ENCODE measurements at places on chromosomes 5 and 9.

GRCh38 chr9:97853844-97854695 is 1.0 kb downstream of the FOXE1 start:
- peak; percentile 26 for DNase-seq

GRCh38 chr5:26482810-26483375 is 555.5 kb downstream of the CDH9 start:
- no peak for DNase-seq

- DNase-seq: no peak
Measured at GRCh38 chr5:90265545-90265857, 144.1 kb downstream of the CETN3 start.

DNA sequence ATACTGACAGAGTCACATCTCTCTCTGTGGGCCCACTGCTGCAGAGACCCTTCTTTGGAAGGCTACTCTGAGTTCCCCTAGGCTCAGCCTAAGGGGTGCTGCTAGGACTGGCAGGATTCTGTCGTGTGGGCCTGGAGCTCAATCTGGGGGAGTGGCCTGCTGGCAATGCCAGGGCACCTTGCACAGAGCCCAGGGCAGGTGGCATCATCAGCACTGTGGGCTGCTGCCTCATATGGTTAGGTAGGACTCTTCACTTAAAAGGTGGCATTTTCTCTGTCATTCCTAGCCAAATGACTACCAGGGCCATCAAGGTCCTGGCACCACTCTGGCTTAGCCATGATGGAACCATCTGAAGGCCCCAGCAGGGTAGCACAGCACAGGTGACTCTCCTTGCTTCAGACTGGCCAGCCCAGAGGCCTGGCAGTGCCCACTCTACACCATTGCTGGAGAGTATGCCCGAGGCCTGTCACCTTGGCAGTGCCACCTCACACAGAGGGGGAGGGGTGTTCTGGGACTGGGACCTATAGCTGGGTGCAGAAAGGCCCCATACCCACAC is 21.9 kb downstream of the PITX1 start:
- no peak for DNase-seq

DNA sequence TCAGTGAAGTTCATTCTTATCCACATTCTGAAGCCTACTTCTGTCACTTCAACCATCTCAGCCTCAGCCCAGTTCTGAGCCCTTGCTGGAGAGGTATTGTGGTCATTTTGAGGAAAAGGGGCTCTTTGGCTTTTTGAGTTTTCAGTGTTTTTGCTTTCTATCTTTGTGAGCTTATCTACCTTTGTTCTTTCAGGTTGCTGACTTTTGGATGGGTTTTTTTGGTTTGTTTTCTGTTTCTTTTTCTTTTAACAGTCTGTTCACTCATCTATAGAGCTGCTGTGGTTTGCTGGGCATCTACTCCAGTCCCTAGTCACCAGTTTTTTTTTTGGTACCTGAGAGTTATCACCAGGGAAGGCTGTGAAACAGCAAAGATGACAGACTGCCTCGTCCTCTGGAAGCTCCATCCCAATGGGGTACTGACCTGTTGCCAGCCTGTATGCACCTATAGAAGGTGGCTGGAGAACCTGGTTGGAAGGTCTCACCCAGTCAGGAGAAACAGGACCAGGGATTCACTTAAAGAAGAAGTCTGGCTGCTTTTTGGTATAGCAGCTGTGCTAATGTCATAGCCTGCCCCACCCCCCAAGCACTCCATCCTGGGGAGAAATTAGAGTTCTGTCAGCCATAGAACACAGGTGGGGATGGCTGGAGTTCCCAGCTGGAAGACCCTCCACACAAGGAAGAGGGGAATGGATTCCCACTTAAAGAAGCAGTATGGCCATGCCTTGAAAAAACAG is 138.6 kb upstream of the TSLP start:
- DNase-seq: no peak

DNA sequence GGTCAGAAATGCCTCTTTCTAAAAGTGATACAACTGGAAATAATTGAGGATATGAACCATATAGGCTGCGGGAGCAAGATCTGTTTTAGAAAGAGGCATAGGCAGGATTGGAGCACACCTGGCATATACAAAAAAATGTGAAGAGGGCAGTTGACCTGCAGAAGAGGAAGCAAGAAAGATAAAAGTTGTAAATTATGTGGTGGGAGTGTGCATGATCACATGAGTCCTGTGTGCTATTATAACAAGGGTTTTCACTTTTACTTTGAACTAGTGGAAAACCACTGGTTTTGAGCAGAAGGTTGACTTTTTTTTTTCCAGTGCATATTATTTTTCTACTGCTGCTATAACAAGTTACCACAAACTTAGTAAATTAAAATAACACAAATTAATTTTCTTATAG is 489.3 kb downstream of the ANXA1 start:
- no peak for DNase-seq

DNA sequence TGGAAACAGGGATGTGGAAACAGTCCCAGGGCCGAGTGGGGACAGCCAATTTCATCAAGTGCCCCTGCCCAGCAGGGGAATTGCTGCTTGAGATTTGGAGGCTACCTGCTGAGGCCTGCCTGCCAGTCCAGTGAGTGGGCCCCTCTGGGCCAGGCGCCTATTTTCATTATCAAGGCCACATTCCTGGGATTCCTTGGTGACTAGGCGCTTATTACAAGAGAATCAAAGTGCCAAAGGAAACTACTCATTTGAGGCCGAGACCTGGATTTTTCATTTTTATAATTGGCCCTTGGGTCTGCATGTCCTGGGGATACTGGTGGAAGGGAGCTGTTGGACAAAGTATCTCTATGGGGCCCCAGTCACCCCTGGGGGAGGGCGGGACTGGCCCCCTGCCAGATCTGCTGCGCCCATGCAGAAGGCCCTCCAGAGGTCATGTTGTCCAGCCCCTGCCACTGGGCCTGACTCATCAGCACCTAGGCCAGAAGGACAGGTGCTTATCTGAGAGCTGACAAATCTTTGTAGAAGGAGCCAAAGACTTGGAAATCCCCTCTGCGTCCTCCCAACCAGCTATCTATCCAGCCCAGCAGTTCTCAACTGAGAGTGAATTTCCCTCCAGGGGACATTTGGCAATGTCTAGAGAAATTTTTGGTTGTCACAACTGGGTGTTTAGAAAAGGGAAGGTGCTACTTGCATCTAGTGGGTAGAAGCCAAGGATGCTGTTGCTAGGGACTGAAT is 45.6 kb downstream of the FOXI1 start:
- DNase-seq: peak; percentile 76

DNA sequence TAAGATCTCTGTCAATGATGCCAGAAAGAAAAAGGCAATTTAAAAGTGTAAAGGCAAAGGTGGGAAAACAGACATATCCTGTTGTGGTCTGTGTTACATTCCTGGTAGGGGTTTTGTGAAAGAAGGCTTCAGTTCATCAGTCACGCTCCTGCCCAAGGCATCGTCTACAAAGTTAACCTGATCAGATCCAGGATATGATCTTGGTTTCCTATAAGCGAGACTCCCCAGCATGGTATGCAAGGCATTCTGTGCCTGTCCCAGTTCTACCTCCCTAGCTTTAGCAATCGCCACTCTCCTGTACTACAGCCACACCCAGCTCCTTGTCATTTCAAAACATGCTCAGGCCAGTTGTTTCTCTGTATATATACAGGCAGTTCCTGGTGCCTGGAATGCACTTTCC is 58.0 kb upstream of the PTPN3 start:
- no peak for DNase-seq

DNA sequence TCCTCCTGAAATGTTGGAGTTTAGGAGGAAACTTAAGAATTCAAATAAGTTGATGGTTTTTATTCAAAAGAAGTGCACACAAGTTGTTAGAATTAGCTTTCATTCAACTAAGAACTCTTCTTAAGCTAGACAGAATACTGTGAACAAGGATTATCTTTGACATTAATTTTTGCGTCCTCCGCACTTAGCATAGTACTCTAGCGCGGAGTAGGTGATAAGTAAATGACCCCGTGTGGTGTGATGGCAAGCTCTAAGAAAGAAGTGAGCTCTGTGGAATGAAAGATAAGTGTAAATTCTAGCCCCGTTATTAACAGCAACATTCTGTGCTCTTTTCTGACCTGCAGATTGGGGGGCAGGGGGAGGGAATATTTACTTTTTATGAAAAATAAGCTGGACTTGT is 1.0 kb downstream of the BRIX1 start:
- no peak for DNase-seq

- DNase-seq: no peak
Measured at GRCh38 chr5:96857924-96858323, 18.4 kb upstream of the ERAP2 start.

DNA sequence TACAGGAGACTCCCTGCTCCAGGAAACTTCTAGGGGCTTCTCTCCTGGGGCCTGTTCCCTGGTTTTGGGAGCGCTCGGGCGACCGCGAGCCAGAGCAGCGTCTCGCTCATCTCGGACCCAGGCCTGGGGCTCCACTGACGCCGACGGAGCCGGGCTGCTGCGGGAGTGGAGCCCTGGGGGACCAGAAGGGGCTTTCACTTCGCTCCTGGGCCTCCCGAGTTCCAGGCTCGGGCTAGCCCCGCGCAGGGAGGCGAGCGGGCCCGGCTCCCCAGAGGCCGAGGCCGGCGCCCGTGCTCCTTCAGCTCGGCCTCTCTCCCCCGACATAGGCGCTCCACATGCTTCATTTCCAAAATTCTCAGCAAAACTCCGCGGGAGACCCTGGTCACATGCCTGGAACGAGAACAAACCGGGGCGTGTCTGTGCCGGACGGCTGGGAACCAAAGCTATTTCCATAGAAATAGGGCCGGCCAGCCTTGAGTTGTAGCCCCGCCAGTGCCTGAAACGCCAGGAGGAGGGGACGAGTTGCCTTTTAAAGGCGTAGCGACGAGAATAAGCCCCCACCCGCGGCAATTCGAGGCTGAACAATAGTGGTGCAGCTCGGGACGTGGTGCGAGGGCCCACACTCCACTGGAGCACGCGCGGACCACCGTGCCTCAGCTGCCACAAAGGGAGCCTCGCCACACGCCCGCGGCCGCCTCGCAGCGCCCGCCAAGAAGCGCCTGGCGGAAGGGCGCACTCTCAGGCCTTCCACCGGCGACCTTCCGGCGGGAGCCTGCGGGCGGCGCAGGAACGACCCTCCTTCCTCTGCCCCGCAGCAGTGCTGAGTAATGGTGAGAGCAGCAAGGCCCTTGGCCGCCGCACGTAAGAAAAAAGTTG is 1.1 kb upstream of the G3BP1 start:
- DNase-seq: peak; percentile 74

- DNase-seq: no peak
Measured at GRCh38 chr9:114552706-114553105, 34.9 kb upstream of the ATP6V1G1 start.

DNA sequence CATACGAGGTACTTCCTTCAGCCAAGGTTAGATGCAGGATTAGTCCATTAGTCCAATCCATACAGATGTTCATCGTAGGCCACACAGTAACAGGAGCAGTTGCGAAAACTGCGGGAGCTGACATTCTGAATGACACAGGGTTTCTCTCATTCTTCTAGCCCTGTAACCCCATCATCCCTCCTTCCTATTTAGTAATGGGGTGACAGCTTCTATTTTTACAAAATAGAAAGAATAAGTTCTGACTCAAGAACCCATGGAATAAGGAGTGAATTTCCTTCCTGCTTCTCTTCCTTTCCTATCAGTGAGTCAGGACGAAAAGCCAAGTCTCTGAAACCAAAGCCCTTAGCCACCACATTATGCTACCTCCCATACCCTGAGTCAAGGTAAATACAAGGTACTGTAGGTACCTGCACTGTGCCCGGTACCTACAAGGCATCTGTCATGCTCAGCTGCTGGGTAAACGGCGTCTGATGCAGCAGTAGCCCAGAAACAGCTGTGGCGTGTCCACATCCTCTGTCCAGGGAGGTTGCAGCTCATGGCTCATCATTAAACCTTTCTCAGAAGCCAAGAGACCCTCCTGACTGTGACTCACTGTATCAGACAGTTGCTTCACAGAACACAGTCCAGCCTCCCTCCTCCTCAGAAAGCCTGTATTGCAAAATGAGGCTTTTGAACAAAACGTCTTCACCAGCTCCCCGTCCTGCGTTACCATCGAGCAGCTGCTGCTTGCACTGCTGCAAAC is 84.2 kb downstream of the ESM1 start:
- peak; percentile 65 for DNase-seq

DNA sequence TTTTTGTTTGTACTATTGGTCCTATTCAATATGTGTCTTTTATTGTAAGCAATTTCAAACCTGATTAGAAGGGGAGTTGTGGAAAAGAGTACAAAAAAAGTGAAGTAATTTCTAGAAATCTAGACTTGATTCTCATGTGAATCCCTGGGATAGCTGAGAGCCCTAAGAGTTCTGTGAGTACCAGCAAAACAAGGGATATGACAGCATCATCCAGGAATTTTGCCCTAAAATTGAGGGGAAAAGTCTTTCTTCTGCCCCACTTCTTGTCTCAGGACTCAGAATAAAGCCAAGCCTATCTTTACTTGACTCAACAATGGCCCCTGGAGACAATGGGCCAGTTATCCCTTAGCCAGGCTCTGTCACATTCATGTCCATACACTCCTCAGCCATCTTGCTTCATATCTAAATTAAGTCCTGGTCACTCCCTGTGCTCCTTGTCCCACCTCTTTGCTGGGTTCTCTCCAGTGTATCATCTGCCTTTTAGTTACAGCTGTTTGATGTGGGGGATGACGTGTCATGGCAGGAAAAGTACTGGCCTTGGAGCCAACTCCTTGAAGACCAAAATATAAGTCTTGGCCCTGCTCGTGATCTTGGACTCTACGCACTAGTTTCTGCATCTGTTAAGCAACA is 81.2 kb downstream of the ADAMTS12 start:
- DNase-seq: peak; percentile 48

DNA sequence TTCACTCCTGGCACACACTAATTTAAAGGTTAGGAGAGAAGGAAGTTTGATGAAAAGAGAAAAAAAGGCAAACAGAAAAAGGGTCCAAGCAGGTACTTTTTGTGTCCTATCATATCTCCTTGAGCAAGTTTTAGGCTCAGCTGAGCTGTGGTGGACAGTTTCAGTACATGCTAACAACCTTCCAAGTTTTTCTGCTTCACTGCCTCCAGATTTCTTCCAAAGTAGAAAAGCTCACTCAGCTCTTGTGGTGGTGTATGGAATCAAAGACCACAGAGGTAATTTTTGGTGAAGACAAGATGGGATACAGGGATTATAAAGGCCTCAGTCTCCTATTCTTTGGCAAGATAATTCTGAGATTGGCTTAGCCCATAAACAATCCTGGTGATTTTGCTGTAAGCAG is 921.8 kb downstream of the NR2F1-AS1 start:
- no peak for DNase-seq

GRCh38 chr5:135517631-135518030 is 18.1 kb downstream of the NEUROG1 start:
- no peak for DNase-seq

- no peak for DNase-seq
Measured at GRCh38 chr9:92649007-92649406, 20.9 kb downstream of the IPPK start.

GRCh38 chr9:135273008-135273407 is 185.5 kb downstream of the OLFM1 start:
- no peak for DNase-seq

GRCh38 chr9:132216861-132217619 is 55.2 kb downstream of the NTNG2 start:
- DNase-seq: no peak

- no peak for DNase-seq
Measured at GRCh38 chr9:98230789-98231188, 24.7 kb downstream of the TBC1D2 start.

- no peak for DNase-seq
Measured at GRCh38 chr9:116895961-116896360, 208.9 kb downstream of the TRIM32 start.

Data from fibroblast of skin of abdomen (primary cell).